ENCODE measurements at places on chromosomes 1 and 21.
A peak's percentile ranks its signal among the peaks of the same experiment; 100 is the strongest.

DNA sequence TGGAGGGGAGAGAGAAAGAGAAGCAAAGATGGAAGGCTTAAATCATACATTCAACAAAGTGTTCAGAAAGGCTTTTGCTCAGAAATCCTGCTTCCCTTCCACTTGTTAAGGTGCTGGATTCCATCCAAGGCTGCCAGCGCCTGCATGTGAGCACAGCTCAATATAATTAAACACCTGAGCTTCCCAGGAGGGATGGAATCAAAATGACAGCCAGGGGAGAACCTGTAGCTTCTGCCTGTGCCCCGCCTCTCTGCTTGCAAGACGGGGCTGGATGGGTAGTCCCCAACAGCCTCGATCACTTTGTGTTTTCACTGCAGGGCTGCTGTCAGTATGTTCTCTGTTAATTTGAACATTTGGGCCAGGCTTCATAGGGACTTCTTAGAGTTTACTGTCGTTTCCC, 225.7 kb downstream of the KCNH1 start:
- no peak for DNase-seq

- DNase-seq, result no peak
Measured at GRCh38 chr21:41647806-41648561, 118.9 kb downstream of the RIPK4 start.

GRCh38 chr1:43447891-43448708, 5.6 kb downstream of the HYI start:
- peak; percentile 23 for DNase-seq

GRCh38 chr21:40165773-40166070, 298.5 kb downstream of the PCP4 start:
- no peak for DNase-seq

- DNase-seq, result peak; percentile 53
Measured at GRCh38 chr1:47867438-47868347, 129.5 kb downstream of the TRABD2B start.
